ENCODE measurements at places on chromosomes 12 and 14. TPM values are rescaled to one million over a fixed set of nuclear protein-coding genes. Genes with fewer than 3 reads are reported as not detected.

Gene RAB15
- total RNA-seq, result 3.4 TPM

Gene INSM2
- not detected for total RNA-seq

DNA sequence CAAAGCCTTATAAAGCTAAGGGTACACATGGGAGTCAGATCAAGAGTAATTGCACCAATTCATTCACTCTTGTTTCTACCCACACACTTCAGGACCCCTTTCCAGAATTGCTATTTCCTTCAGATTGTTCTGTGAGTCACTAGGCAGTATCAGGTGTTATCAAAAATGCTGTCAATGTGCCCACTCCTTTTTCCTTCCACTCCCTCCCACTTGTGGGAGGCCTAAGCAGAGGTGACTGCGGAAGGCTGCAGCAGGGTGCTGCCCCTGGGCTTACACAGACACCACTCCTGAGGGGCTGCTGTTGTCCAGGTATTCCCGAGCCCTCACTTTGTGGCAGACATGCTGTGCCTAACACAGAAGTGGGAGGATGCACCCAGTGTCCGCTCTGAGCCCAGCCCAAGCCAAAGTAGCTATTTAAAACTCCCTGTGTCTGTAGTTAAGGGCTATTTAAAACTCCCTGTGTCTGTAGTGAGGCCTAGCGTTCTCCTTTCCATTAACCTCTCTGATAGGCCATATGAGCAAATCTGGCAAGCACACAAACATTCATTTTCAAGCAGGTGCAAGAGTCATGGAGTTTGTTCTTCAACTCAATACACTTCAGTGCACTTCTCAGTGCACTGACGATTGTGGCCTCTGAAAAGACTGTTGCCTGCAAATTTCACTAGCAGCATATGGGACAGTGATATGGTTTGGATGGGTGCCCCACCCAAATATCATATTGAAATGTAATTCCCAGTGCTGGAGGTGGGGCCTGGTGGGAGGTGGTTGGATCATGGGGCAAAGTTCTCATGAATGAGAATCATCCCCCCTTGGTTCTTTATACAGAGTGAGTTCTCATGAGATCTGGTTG, 117.8 kb downstream of the PHLDA1 start:
- DNase-seq, result no peak

DNA sequence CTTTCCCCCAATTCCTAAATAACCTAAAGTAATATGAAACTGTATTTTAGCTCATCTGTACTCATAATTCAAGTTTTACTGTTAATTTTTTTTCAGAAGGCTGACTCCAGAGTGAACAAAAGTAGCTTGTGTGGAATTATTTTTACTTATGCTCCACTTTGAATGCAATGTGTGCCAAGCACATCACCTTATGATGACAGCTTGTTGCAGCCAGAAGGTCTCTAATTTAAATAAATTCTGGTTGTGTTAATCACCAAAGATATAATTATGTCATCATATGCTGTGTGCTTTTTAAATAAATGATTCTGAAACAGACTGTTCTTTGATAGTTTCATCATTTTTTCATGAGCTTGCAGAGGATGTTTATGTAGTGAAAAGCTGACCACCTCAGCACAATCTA, 283.1 kb downstream of the TMEM117 start:
- DNase-seq, result no peak

All from RPMI7951 (cell line).